Amniotic stem cell (primary cell): ENCODE measurements at places on chromosomes 13 and 19.
A peak's percentile ranks its signal among the peaks of the same experiment; 100 is the strongest.

GRCh38 chr19:31883296-31883990 is 462.0 kb upstream of the ZNF507 start:
- no peak for DNase-seq

DNA sequence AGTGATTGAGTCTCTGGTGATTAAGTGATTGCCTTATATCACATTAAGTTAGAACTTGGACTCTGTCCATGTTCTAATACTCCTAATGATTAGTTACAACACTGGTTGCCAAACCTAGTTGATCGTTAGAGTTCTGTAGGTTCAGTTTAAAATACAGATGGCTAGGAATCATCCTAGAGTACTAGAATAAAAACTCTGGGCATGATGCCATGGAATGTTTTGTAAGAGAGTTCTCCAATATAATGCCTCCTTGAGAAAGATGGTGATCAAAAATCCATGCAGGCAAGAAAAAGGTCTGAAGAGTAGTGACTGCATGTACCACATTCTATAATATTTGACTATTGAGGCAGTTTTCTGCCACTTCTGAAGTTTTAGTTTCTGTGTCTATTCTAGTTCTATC is 176.3 kb downstream of the GPC5 start:
- no peak for DNase-seq

GRCh38 chr13:106028911-106029310 is 506.6 kb downstream of the EFNB2 start:
- DNase-seq = peak; percentile 15

DNA sequence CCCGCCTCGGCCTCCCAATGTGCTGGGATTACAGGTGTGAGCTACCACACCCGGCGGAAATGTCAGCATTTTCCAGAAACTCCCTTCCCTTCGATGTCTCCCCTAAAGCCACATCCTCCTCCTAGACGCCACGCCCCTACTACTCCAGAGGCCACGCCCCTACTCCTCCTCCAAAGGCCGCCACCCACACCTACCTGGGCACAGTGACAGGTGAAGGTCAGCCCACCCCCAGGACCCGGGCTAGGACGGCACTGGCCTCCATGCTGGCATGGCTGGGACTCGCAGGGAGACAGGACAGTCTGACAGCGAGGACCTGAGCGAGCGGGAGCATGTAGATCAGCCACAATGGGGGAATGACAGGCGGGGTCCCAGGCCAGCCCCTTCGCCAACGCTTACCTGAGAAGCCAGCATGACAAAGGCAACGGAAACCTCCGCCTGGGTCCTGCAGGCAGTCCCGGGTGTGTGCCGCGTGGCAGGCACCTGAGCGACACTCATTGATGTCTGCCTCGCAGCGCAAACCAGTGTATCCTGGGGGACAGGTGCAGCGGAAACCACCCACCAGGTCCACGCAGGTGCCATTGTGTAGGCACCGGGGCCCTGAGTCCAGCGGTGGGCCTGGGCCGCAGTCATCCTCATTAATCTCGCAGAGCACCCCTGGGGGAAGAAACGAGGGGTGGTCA is 22.0 kb downstream of the NOTCH3 start:
- DNase-seq = no peak

DNA sequence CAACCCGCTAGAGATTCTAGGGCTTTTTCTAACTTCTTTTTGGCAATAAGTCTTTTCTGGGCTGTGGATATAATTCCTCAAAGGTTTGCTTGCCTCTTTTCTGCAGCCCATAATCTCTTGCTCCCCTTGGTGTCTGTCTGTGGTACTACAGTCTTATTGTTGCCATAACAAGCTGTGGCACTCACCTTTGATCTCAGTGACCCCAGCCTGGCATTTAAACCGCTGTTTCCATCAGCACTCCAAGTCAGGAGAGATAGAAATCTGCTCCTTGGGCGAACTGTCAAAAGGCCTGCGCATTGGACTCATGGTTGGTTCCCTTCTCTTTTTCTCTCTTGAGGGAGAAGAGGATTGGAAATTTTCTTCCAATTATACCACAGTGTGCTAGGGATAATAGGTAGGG is 14.5 kb upstream of the MPHOSPH8 start:
- no peak for DNase-seq

GRCh38 chr13:35996360-35996759 is 134.8 kb downstream of the DCLK1 start:
- no peak for DNase-seq

DNA sequence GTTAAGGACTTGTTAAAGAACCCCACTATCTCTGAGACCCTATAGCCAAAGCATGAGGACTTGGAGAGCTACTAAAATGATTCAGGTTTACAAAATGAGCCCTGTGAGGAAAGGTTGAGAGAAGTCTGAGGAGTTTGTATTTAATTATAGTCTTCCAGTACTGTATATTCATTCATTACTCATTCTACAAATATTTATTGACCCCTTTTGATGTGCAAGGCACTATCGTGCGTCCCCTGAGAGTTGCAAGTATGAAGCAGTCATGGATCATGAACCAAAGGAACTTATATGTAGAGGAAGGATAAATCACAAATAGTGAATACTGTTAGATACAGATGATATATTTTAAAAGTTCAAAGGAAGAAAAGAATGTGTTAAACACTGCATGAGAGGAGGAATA is 84.4 kb downstream of the DNAJC15 start:
- no peak for DNase-seq

DNA sequence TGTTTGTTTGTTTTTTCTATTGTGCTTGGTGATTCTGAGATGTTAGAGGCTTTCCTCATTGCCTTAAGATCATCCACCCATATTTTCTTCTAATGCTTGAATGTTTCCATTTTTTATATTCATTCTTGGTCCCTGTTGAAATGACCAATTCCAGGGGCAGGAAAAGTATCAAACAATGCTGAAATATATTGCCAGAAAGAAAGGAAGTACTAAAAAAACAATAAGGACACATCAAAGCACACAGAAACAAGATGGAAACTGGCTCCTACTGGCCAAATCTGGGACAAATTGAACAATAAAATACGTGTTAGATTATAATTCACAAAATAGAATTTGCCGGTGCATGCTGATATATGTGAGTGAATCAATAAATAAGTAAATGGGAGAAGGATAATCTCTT is 23.9 kb downstream of the ZDHHC20 start:
- no peak for DNase-seq

DNA sequence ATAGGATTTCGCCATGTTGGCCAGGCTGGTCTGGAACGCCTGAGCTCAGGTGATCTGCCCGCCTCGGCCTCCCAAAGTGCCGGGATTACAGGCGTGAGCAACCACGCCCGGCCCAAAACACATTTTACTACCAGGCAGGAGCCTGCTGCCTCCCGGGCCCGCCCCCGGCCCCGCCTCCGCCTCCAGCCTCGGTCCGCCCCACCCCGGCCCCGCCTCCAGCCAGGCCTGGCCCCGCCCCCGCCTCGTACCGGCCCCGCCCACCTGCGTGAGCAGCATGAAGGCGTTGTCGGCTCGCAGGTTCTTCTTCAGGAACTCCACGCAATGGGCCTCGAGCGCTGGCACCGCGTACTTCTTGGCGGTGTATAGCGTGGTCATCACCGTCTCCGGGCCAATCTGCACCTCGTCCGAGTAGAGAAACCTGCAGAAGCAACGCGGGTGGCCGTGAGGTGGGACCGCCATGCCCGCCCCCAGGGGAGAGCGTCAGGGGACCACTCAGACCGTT is 22.7 kb downstream of the BTBD2 start:
- no peak for DNase-seq

- no peak for DNase-seq
Observed at GRCh38 chr13:80040981-80041317, 300.0 kb downstream of the SPRY2 start.

GRCh38 chr13:20416223-20416745 is 109.4 kb downstream of the CRYL1 start:
- DNase-seq = no peak

- no peak for DNase-seq
Observed at GRCh38 chr19:33524024-33524664, 2.6 kb upstream of the PEPD start.

- DNase-seq = no peak
Observed at GRCh38 chr13:42114278-42114677, 65.8 kb downstream of the DGKH start.

GRCh38 chr13:60326273-60326672 is 70.7 kb upstream of the TDRD3 start:
- DNase-seq = no peak

- no peak for DNase-seq
Observed at GRCh38 chr19:4542896-4543841, 3.3 kb upstream of the LRG1 start.

GRCh38 chr13:42814868-42815267 is 33.5 kb downstream of the FAM216B start:
- peak; percentile 42 for DNase-seq

DNA sequence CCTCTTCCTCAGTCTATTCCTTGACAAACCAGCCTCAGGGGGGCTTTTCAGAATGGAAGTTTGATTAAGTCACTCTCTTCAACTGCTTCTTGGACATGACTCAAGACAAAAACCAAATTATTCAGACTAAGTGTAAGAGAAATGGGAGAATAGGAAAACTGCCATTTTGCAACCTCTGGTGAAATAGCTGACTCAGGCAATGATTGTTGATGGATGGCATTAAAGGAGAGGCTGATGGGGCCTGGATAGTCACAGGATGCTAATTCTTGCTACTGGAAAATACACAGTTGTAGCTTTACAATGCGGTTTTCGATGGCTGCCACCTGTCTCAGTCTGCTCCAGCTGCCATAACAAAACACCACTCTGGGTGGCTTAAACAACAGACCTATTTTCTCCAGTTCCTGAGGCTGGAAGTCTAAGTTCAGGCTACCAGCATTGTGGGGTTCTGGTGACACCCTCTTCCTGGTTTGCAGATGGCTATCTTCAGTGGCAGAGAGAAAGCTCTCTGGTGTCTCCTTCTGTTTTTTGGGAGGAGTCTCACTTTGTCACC is 6.1 kb downstream of the NOSIP start:
- no peak for DNase-seq

- no peak for DNase-seq
Observed at GRCh38 chr13:25923217-25924085, 128.4 kb downstream of the SHISA2 start.

GRCh38 chr19:39480337-39481228 is at the start of gene TIMM50:
TIMM50 (plus strand) TSS chr19:39480838; CDS start chr19:39480854, 16 bp downstream.
- DNase-seq = peak; percentile 97

DNA sequence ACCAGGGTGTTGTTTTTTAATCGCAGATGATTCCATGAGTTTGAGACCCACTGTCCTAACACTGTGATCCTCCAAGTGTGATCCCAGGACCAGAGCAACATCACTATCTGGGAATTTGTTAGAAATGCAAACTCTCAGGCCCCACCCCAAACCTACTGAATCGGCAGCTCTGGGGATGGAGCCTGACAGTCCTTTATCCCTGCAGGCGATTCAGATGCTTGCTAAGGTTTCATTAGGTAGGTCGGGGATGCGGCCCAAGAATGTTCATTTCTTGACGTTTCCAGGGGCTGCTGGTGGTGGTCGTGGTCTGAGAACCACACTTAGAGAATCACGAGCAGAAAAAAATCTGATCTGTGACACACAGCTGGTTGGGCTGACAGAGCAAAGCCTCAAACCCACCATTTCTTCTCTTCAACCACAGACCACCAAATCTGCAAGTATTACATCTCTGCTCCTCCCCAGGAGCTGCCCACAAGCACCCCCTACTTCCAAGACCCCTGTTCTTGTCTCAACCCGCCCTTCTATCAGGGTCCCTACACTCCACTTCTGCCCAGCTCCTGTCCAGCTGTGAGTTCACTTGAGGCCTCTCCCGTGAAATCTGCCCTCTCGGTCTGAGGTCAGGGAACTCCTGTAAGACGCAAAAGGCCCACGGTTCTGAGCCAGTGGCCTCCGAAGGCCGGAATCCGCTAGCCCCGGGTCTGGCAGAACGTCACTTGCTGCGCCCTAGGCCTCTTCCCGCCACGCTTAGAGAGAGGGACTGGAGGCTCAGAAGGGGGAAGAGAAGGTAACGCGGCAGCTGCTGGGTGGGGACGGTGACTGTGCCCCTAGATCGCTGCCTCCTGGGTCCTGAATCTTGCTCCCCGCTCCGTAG is 1.1 kb upstream of the FARP1 start:
- no peak for DNase-seq

DNA sequence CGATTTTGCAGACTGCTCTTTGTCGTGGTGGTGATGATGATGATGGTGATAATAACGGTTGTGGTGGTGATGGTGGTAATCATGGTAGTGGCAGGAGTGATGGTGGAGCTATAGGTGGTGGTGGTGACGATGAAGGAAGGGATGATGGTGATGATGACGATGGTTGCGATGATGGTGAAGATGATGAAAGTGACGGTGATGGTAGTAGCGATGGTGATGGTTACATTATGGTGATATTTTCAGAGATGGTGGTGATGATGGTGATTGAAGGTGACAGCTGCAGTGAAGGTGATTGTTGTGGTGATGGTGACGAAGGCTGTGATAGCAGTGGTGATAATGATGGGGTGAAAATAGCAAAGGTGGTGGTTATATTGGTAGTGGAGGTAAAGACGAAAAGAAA is 2.1 kb upstream of the ADGRE3 start:
- no peak for DNase-seq

- no peak for DNase-seq
Observed at GRCh38 chr19:33661336-33661735, 39.6 kb downstream of the CHST8 start.

- no peak for DNase-seq
Observed at GRCh38 chr13:25604106-25604505, 232.3 kb downstream of the ATP8A2 start.

DNA sequence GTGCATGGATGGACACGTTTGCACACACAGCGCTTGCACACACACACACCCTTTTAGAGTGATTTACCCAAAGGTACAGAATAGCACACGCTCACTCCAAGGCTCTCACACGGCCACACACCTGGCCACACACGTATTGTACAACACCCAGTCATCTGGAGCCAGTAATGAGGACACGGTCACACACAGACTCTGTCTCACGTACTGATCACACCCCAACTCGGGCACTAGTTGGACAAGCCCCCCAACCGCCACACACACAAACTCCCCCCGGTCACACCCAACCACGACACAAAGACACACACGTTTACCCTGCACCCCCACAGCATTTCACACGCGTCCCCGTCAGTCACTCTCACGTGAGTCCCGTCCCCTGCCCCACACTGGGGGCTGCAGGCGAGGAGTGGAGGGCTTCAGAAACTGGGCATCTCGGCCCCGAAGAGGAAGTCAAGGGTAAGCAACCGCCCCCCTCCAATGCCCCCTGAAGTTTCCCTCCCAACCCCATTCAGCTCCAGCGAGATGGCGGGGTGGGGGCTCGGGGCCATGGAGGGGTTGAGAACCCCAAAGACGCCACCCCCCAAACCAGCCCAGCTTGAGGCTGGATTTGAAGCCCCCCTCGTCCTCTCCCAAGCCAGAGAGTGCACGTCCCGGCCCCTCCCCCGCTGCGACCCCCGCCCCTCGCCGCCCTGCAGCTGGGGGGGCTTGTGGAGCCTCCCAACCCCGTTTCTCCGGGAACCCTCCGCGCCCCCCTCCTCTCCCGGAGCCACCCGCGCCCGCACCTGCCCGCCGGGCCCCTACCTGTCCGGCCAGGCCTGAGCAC is 599 bp downstream of the OLFM2 start:
- no peak for DNase-seq
